Stimulated activated CD4-positive, alpha-beta T cell treated with anti-CD3 and anti-CD28 coated beads, Interleukin-4, amount 100 ng/mL, for 4 hours (primary cell): ENCODE measurements at places on chromosomes 11 and 22.

DNA sequence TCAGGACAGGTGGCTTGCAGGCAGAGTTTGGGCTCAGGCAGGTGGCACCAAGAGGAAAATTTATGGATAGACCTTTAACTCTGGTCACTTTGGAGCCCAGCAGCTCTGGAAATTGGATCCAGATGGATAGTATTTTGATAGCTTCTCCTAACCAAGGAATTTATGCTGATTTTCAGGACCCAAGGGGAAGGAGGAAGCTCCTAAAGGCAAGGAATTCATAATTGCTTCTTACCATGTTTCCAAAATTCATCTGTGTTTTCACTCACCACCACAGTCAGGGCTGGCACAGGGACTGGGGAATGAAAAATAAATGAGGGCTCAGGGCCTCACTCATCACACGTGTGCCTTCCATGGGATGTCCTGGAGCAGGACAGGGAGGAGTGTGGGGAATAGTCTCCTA is 317.8 kb downstream of the ST3GAL4 start:
- DNase-seq = no peak

- DNase-seq = no peak
Observed at GRCh38 chr11:102347462-102348370, 702 bp downstream of the BIRC2 start.

DNA sequence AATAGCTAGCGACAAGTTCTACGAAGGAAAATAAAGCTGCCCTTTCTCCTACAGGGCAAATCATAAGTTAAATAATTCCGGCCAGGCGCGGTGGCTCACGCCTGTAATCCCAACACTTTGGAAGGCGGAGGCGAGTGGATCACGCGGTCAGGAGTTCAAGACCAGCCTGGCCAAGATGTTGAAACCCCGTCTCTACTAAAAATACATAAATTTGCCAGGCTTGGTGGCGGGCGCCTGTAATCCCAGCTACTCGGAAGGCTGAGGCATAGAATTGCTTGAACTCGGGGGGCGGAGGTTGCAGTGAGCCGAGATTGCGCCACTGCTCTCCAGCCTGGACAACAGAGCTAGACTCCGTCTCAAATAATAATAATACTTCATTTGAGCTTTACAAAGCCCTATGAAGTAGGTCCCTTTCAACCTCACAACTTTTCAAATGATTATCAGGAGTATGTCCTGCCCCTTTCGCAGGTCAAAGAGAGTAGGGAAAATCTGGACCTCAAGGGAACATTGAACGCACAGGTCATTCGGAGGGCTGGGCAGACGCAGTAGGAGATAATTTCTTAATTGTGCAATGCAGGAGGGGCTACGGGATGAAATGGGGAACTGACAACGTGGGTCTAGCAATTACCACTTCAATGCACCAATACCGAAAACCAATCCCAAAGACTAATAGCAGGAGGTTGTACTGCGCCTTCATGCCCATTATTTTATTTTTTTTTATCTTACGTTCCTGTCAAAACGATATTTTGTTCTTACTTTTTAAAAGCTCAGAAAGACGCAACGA is 590 bp downstream of the COMMD9 start:
- no peak for DNase-seq

DNA sequence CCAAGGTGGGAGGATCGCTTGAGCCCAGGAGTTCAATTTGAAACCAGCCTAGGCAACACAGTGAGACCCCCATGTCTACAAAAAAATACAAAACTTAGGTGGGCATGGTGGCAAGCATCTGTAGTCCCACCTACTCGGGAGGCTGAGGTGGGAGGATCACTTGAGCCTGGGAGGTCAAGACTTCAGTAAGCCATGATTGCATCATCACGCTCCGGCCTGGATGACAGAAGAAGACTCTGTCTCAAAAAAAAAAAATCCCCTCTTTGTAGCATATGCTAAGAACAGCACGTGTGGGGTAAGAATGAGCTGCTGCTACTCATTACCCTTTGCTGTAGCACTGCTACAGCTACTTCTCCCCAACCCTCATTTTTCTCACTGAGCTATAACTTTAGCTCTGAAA is 14.5 kb downstream of the UBE4A start:
- no peak for DNase-seq

- no peak for DNase-seq
Observed at GRCh38 chr11:19422276-19422675, 181.5 kb upstream of the E2F8 start.

DNA sequence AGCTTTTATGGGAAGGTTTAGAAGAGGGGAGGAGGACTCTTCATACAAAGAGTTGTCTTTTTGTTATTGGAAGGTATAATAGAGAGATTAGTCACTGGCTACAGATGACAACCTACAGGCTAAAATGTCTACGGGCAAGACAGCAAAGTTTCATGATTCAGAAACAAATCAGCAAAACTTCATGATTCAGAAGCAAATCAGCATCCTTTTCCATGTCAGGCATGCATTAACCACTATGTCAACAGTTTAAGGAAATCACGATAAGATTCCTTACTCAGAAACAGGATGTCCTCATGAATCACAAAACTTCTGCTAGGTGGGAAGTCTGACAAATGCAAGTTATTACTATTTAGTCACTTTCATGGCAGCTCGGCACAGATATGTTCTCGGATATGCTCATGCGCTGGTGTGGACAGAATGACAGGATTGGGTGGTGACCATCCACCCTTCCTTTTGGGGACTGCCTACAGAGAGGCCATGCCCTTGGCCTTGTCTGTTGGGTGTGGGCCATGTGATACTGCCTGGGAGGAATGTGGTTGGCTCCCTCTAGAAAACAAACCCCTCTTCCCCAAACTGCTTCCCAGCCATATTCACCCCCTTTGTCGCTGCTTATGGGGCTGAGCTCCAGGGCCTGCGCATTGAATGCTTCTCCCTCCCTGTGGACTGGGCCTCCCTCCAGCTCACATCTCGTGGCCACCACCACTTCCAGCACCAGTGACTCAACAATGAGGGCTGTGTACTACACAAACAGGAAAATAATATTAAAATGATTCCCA is 10.1 kb downstream of the C11orf91 start:
- no peak for DNase-seq

- no peak for DNase-seq
Observed at GRCh38 chr11:13868710-13869397, 93.7 kb upstream of the SPON1 start.

- DNase-seq = no peak
Observed at GRCh38 chr11:25939691-25940090, 392.2 kb upstream of the ANO3 start.

- no peak for DNase-seq
Observed at GRCh38 chr11:34204396-34205279, 99.2 kb downstream of the NAT10 start.

DNA sequence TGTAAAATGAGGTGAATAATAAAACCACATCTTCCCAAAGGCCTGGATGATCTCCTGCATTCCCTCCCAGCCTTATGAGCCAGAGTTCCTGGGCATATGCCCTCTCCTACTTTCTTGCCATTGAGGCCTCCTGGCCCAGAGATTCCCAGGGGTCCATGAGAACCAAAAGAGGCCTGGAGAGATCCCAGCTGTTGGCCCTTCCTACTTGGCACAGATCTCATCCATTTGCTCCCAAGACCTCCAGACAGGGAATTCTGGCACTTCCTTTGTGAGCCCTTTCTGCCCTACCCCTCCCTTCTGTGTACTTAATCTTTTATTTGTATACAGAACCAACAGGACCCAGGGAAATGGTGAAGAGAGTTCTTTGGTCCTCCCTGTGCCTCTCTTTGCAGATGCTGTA is 21.4 kb downstream of the POU2F3 start:
- no peak for DNase-seq

GRCh38 chr11:73160005-73160760 is 18.1 kb upstream of the FCHSD2 start:
- no peak for DNase-seq

GRCh38 chr11:61787928-61788491 is 4.4 kb downstream of the TMEM258 start:
- DNase-seq = no peak
